ENCODE measurements at places on chromosomes 11 and 22. TPM values are rescaled to one million over a fixed set of nuclear protein-coding genes. Genes with fewer than 3 reads are reported as not detected.

The WT1 gene
- total RNA-seq, result 0.10 TPM

The SYCE3 gene
- not detected for total RNA-seq

The SESN3 gene
- 0.79 TPM for total RNA-seq

The OR52I1 gene
- total RNA-seq, result not detected

The PIWIL4 gene
- total RNA-seq, result 0.20 TPM

The CRY2 gene
- 13.0 TPM for total RNA-seq

The ABTB2 gene
- 1.7 TPM for total RNA-seq
